NCI-H1694 treated with DMSO at 0.1 percent for 48 hours (cell line): ENCODE measurements at places on chromosomes 4 and X.

GRCh38 chr4:24053934-24054333, 164.1 kb upstream of the PPARGC1A start:
- no peak for DNase-seq

DNA sequence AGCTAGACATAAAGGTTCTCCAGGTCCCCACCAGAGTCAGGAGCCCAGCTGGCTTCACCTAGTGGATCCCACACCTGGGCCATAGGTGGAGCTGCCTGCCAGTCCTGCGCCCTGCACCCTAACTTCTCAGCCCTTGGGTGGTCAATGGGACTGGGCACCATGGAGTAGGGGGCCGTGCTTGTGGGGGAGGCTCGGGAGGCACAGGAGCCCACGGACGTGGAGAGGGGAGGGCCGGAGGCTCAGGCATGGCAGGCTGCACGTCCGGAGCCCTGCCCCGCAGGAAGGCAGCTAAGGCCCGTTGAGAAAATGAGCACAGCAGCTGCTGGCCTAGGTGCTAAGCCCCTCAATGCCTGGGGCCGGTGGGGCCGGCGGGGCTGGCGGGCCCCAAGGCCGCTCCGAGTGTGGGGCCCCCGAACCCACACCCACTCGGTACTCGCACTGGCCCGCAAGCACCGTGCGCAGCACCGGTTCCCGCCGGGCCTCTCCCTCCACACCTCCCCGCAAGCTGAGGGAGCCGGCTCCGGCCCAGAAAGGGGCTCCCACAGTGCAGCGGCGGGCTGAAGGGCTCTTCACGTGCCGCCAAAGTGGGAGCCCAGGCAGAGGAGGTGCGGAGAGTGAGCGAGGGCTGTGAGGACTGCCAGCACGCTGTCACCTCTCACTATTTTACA, 291.1 kb downstream of the KLHL4 start:
- DNase-seq = no peak

GRCh38 chrX:130339408-130340222, at the start of gene SLC25A14:
SLC25A14 (plus strand) TSS chrX:130339919; CDS start chrX:130340279, 360 bp downstream.
- peak; percentile 65 for DNase-seq

DNA sequence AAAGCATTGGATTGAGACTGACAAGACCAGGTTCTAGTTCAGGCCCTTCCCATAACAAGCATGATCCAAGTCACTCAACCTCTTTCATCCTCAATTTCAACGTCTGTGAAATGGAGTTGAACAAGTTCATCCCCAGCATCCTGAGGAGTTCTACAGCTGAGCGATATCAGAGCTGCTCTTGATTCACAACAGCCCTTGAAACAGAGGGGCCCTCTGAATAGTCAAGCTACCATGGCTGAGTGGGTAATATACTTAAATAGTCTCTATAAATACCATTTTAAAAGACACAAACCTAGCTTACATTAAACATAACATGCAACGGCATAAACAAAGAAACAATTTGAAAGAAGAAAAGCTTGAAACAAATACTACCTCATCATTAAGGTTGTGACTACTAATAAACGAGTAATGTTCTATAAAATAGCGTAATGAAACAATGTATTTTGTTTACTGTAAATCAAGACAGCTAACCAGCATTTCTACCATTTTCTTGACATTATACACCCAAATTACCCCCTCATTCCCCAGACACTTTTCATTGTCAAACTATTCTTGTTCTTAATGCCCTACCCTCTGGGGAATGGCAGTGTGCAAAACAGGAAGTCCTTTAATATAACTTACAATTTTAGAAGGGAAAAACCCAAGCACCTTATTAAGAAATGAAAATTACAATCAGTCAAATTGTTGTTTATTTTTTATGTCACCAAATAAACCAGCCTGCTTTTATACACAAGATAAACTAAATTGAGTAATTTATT, 202.3 kb downstream of the PARM1 start:
- no peak for DNase-seq

DNA sequence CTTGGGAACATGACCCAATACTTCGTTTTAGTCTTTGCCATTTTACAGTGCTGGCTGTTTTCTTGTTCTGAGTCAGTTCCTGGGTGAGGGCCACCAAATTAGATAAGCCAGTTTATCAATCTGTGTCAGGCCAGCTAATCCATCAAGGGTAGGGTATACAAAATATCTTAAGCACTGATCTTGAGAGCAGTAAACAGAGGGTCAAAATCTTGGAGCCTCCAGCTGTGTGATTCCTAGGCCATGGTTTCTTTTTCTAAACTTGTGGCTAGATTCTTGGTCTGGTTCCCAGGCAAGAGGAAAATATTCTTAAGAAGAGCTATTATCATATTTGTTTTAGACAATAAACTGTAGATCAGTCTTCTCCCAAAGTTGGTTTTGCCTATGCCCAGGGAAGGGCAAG, 1396.6 kb upstream of the PABPC4L start:
- no peak for DNase-seq

DNA sequence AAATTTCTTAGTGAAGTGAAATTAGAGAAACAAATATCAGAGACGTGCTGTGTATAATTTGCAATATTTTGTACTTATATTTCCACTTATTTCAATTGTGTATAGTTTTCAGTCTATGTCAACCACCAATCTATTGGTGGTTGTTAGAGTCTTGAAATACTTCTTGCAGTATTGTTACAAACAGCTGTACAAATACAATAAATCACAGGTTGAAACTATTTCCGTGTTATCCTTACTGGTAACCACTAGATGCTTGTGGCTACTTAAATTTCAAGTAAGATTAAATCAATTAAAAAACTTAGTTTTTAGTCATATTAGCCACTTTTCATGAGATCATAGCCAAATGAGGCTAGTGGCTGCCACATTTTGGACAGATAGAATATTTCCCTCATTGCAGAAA, 520.5 kb downstream of the GBA3 start:
- no peak for DNase-seq

- DNase-seq = no peak
These were observed 120.8 kb downstream of the DTHD1 start for GRCh38 chr4:36402008-36402758.

DNA sequence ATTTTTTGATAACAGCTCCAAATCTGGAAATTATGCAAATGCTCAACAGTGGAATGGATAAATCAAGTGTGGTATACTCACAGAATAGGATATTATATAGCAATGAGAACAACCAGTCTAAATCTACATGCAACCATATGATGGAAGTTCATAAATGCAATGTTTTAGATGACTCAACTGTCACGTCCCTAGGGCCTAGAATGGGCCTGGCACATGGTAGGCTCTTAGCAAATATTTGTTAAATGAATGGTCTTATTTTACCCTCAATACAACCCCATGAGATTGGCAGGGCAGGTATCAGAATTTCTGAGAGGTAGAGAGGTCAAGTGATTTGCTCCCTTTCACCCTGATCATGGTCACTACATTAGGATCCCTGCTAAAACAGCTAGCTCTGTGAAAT, 14.6 kb upstream of the NKX3-2 start:
- DNase-seq = no peak

DNA sequence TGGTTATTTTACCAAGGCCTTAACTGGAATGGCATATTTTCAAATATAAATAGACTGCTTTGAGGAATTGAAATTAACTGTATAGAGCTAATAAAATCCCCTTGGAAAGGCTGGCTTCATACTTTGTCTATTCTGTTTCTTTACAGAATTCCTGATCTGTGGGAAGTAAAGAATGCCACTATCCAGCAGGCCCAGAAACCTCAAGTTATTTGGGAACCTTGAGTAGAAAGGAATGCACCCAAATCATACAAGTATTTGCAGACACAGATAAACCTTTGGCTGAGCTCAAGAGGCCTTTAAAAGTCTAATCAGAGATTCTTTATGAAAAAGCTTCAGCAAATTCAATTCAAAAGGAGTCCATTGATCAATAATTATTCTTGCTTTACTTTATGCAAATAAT, 975.7 kb upstream of the PABPC4L start:
- DNase-seq = no peak

- DNase-seq = no peak
These were observed 1513.9 kb upstream of the PCDH10 start for GRCh38 chr4:131635191-131635590.

DNA sequence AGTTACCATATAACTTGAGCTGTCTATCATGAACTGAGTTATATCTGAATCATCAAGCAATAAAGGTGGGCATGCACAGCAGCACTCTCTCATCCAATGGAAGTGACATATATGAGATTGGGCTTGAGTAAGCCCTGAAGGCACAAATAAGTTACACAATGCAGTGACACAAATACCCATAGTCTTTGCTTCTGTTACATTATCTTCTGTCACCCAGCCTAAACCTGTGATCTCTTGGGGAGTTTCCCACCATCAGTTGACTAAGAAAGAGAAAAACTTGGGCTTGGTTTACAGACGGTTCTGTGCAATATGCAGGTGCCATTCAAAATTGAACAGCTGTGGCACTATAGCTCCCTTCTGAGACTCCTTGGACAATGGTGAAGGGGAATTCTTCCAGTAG, 138.8 kb upstream of the IL15 start:
- DNase-seq = no peak

GRCh38 chr4:82216219-82216618, 157.6 kb downstream of the HNRNPD start:
- no peak for DNase-seq

DNA sequence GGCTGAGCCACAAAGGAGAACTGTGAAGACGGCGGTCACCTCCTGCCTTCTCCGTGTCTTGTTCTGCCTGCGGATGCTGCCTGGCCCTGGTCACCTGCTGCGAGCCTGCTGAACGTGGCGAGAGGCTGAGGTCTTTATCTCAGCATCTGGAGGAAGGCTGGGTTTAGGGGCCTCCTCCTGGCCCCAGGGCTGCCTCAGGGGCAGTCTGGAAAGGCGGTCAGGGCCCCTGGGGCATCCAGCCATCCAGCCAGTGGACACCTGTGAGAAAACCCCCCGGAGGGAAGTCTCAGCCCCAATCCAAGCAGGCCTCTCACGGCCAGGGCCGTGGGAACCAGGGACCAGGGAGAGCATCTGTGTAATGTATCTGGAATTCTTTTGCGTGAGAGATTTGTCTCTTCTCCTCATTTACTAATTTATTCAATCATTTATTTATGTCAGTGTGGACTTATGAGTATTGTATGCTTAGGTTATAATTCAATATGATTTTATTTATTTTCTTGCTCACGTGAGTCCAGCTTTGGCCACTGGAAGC, 11.3 kb downstream of the PDE6B start:
- no peak for DNase-seq

DNA sequence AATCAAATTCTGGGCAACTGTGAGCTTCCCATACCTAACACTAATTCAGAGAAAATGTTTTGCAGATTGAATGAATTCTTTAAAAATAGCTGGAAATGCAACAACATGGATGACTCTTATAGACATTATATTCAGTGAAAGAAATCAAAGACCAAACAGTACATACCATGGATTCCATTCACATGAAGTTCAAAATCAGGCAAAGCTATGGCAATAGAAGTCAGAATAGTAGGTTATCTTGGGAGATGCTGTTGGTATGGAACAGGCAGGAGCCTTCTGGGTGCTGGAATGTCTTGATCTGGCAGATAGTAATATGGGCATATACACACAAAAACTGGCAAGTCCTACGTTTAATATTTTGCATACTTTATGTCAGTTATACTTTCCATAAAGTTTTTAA, 25.5 kb upstream of the CBLL2 start:
- no peak for DNase-seq

GRCh38 chrX:30170900-30171299, 44.5 kb upstream of the MAGEB2 start:
- DNase-seq = no peak

DNA sequence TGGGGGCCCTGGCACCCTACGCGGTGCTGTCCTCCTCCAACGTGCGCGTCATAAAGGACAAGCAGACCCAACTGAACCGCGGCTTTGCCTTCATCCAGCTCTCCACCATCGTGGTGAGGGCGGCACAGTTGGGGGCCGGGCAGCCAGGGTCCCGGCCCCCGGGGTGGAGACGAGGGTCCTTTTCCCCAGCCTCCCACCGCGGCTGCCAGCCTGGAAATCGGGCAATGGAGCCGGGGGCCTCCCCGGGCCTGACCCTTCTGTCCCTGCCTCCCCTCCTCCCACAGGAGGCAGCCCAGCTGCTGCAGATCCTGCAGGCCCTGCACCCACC, 13.7 kb upstream of the UBA1 start:
- DNase-seq = no peak

- DNase-seq = no peak
These were observed 134.2 kb downstream of the EIF4E start for GRCh38 chr4:98794565-98795205.

DNA sequence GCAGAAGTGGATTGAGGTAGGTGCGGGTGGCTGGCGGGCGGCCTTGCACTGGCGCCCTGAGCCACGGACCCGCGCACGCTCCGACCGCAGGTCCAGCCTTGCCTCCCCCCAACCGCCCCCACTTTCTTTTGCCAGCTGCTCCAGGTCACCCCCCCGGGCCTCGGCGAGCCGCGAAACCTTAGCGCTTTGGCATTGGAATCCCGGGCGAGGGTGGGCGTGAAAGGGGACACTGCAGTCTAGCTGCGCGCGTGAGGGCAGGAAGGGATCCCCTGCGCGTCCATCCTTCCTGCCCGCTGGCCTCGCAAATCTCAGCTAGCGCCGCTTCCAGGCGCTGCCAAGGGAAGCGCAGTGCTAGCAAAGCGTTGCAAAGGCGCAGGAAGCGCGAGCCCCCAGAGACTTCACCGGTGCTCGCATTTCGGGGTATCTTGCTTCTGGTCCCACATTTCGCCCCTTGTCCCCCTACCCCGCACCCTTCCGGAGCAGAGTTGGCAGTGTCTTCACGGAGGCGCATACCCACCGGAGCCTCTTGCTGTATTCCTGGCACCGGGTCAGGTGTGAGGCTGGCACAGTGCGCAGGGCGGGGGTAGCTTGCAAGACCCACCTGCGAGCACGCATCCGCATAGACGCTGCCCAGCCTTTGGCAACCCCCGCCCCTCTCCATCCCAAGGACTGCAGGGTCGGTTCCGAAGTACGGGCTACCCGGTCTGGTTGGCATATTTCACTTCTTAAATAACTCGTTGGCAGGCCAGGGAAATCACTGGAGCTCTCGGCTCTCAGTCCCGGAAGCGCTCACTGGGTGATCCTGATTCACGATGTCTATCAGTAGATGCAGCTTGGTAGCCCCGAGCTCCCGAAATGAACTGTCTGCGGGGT, 104.4 kb downstream of the UCHL1 start:
- DNase-seq = peak; percentile 29

GRCh38 chrX:13373431-13374187, 53.8 kb upstream of the ATXN3L start:
- DNase-seq = no peak

- no peak for DNase-seq
These were observed 53.9 kb upstream of the C4orf50 start for GRCh38 chr4:6071959-6072720.

DNA sequence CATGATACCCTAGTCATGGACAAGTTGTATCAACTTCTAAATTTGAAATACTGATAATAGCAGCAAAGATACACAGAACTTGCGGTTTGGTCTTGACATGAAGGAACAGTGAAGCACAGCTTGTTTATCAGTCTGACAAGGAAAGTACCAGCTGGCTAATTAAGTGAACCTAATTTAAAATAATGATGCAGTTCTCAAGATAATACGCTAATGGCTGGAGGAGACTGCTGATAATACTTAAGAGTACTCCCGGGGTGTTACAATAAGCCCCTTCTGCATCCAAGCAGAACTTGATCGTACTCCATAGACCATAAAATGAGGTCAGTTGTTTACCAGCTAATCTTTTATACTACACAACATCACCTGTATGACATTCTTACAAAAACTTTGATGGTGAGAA, 697.5 kb downstream of the FSTL5 start:
- no peak for DNase-seq
